Urinary bladder (tissue), 4 donors: ENCODE measurements at places on chromosomes 5 and 9. TPM values are rescaled to one million over a fixed set of nuclear protein-coding genes. Genes with fewer than 3 reads are reported as not detected.
A peak's percentile ranks its signal among the peaks of the same experiment; 100 is the strongest.

- peak; percentile 84 for DNase-seq
Measured at GRCh38 chr9:128504485-128505413, at the start of gene GLE1. Gene GLE1 (plus strand): TSS chr9:128504719. CDS start chr9:128504806, 87 bp downstream.

DNA sequence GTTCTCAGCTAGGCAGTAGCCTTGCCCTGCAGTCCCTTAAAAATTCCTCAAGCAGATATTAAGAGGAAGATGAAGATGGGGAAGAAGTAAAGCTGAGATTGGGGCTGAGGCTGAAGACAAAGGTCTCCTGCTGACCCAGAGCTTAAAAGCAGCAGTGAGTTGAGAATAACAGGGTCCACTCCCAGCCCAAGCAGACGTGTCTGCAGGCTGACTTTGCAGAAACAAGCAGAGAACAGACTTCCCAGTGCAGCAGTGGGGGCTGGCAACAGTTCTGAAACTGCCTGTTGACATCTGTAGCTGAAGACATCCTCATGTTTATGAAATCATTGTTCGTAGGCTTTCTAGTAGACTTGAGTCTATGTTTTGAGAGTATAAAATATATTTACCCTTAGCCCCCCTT, 1.1 kb downstream of the CTXN3 start:
- no peak for DNase-seq

- DNase-seq, result no peak
Measured at GRCh38 chr9:98314381-98315066, 59.1 kb upstream of the TBC1D2 start.

DNA sequence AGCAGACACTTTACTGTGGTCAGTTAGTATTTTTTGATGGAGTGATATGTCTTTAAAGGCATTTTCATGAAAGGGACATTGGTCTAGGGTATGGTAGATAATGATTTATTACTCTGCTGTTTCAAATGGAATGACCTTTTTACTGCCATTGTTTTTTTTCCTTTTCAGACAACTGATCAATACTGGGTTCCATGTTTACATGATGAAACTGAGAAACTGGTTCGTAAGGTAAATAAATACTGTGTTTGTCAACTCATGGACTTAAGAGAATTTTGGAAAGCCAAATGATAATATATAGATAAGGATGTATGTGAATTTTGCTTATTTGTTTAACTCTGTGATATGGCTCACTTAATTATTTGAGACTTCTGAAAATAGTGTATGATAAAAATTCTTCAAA, 35.5 kb downstream of the VPS13A start:
- DNase-seq, result no peak

GRCh38 chr5:31886206-31886605, 247.3 kb downstream of the PDZD2 start:
- DNase-seq, result no peak

DNA sequence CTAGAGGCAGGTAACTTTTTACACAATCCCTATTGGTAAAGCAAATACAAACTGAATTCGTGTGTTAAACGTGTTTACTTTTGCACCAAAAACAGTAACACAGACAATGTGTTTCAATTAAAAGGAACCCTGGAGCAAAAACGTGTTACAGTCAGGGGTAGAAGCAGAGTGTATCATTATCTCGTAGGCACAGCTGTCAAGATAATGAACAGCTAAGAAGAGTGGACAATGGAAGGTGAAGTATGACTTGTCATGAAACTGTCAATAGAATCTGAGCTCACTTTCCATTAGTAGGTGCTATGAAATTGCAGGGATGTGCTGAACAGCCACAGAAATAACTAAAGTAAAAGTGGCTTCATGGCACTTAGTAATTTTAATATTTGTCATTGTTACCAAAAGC, 1229.8 kb upstream of the WWC1 start:
- DNase-seq, result no peak

DNA sequence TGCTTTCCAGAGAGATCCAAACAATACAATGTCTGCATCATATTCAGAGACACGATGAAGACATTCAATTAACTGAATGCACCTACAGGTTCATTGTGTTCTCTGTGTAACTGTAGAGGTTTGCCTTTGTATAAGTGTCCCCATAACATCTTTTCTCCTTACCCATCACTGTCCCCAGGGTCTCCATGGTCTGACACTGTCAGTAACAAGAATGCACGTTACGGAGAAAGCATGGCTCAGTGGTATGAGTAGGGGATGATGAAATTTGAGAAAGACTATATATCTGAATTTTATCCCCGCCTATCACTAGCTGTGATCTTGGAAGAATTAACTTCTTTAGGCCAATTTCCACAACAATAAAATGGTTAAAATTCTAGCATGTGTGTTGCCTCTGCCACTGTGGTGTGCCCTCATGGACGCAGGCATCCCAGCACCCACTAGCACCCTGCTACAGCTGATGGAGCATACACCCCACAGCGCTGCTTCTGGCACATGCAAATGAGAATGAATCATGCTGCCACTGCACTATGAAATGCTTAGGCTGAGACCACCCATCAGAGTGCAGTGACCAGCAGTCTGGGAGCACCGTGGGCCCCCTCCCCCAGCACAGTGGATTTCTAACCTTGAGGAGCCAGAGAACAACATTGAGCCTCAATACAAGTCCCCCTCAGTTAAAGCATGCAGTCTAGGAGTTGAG, 54.3 kb downstream of the RGMB start:
- DNase-seq, result no peak

- peak; percentile 81 for DNase-seq
Measured at GRCh38 chr5:139178935-139179334, 19.2 kb downstream of the SIL1 start.

GRCh38 chr9:127903557-127904475, 4.4 kb upstream of the ST6GALNAC6 start:
- no peak for DNase-seq

DNA sequence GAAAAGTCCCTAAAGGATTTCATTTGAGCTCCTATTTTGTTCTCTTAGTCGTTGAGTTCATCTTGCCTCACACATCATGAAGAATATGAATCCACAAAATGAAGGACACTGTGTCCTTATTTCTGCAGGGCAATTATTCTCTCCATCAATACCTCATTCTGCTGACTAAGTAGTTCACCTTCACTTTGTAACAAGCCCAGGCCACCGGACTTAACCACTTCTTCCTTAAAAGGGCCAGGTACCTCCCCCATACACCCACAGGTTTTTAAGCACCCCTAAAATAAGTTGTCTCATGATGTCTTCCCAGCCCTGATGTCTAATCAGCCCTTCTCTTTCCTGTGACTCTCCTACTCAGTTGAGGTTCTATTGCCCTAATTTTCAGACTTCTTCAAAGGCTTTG, 67.1 kb upstream of the PLPP6 start:
- DNase-seq, result no peak

- DNase-seq, result no peak
Measured at GRCh38 chr5:176201811-176202210, 36.4 kb upstream of the SIMC1 start.

- no peak for DNase-seq
Measured at GRCh38 chr9:136582977-136583735, 37.3 kb upstream of the NOTCH1 start.

DNA sequence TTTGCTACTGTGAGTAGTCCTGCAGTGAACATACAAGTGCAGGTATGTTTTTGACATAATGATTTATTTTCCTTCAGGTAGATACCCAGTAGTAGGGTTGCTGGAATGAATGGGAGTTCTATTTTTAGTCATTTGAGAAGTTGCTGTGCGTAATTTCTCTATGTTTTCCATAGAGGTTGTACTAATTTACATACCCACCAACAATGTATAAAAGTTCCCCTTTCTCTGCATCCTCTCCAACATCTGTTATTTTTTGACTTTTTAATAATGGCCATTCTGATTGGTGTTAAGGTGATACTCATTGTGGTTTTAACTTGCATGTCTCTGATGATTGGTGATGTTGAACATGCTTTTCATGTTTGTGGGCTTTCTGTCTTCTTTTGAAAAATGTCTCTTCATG, 64.7 kb upstream of the CTSL start:
- DNase-seq, result no peak

DNA sequence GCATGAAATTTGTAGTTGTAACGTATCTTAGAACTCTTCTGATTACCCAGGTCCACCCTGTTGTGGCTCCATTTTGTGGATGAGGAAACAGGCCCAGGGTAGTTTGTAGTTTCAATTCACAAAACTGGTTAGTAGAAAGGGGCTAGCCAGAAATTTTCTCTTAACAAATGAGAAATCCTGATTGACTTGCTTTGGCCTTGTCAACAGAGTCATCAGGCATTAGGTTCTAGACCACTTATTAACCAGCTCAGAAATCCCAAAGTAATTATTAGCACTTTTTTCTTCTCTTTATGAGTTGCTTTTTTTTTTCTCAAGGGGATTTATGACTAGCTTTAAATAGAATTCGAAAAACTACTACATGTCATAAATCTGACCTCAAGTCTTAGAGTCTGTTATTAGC, 160.2 kb downstream of the SH3GL2 start:
- no peak for DNase-seq

The TMC1 gene
- 1.9 TPM for total RNA-seq

The GEMIN5 gene
- 18.0 TPM for total RNA-seq

The KCNV2 gene
- not detected for total RNA-seq

The SPOUT1 gene
- 10.6 TPM for total RNA-seq

The RXRA gene
- total RNA-seq, result 19.7 TPM

The PALM2AKAP2 gene
- total RNA-seq, result 15.6 TPM

The HCN1 gene
- total RNA-seq, result 0.26 TPM

The ZNF782 gene
- total RNA-seq, result 29.7 TPM
